Activated CD4-positive, alpha-beta T cell treated with anti-CD3 and anti-CD28 coated beads, Interleukin-2, amount 50 U/mL, for 24 hours (primary cell): ENCODE measurements at places on chromosomes 7 and 10.

DNA sequence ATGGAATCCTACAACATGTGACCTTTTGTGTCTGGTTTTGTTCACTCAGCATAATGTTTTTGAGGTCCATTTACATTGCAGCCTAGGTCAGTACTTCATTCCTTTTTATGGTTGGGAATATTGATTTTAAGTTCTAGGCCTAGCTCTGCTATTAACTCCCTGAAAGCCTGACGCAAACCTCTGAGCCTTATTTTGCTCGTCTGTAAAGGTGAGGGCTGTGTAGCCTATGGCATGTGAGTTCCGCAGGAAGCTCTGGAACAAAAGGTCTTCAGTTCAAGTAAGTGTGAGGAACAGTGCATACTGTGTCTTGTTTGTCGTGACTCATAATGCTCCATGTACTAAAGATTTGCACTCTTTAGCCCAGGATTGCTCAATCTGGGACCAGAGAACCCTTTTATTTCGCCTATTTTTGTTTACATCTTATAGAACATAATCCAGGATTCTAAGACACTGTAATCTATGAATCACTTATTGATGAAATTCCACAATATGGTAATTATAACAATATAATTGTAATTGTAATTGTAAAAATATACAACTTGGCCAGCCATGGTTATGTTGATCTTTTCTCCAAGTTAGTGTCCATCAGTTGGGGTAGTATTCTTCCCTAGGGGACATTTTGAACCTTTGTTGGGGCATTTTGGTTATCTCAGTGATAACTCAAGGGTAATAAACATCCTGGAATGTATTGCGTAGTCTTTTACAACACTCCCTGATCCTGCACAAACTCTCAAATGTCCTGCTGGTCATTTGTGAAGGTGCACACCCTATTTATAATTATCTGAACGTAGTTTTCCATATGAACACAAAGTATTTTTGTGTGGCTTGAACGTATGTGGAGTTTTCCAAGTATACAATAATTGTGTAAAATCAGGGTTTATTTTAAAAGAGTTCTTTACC is 184.7 kb downstream of the VTI1A start:
- no peak for DNase-seq

- DNase-seq, result no peak
These were observed 178.7 kb upstream of the GDF10 start for GRCh38 chr10:47121336-47121735.

GRCh38 chr10:72322280-72323058 is 32.2 kb downstream of the DNAJB12 start:
- no peak for DNase-seq

GRCh38 chr7:12594122-12594897 is 23.8 kb downstream of the SCIN start:
- DNase-seq, result no peak

DNA sequence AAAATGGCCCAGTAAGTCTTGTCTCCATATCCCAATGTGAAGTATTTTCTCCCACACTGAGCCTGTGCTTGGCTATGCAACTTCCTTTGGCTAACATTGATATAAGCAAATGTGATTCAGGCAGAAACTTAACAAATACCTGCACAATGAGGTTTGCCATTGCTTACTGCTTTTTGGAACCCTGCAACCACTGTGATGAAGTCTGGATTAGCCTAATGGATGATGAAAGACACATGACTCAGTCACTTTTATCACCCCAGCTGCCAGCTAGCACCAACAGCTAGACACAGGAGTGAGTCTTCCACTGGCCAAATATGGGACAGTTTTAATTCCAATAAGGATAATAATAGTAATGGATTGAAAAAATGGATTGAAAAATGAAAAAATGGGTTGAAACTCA is 854.5 kb downstream of the GRM8 start:
- DNase-seq, result no peak

- DNase-seq, result no peak
These were observed 37.6 kb downstream of the ARHGAP21 start for GRCh38 chr10:24685958-24686540.

- no peak for DNase-seq
These were observed 52.6 kb upstream of the CYP2C8 start for GRCh38 chr10:95121904-95122303.

GRCh38 chr10:10165415-10165814 is 852.3 kb upstream of the CELF2 start:
- DNase-seq, result no peak

- no peak for DNase-seq
These were observed 3.0 kb upstream of the NANOS1 start for GRCh38 chr10:119026301-119027110.

DNA sequence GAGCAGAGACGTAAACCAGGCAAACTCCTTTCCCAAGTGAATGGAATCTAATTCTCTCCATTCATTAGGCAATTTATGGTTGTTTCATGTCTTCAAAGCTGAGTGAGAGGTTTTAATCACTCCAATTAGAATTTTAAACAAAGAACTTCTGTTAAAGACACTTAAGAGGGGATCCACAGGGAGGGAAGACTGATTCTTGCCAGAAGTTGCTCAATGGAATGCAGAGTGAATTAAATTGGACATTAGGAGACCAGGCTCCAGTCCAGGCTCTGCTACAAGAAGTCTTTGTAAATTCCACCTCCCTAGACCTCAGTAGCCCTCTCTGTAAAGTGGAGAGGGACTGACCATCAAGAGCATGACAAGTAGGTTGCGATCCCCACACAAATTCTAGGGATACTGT is 130.7 kb upstream of the TMEM72 start:
- no peak for DNase-seq

DNA sequence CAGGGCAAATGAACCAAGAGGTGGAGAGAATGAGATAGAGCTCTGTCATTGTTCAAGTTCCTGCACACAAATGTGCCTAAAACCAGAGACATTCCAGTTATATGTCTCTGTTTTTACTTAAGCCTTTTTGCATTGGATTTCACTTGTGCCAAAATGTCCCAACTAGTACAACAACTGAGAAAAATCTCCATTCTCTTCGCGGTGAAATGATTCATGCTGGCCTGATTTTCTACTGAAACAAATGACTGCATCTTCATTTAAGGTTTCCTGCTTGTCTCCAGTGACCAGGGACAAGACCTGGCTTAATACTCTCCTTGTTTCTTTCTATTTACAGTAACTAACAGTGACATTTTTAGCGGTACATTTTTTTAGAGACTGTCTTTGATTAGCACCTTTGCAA is 714.9 kb downstream of the KCNMA1 start:
- DNase-seq, result no peak

- DNase-seq, result no peak
These were observed 10.9 kb downstream of the JAKMIP3 start for GRCh38 chr10:132076578-132077081.

DNA sequence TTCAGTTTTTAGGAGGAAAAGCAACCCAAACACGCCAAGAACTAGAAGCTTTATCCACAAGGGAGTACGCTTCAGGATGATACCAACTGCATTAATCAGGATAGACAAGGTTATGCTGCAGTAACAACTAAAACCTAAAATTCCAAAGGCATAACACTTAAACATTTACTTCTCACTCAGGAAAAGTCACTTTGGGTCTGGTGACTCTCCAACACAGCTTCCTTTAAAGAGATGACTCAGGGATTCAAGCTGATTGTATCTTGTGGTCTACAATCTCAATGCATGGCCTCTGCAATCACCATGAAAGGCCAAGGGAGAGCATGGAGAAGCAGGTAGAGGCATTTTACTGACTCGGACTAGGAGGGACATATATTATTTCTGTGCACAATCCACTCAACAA is 315.8 kb downstream of the KCNMA1 start:
- DNase-seq, result no peak
